ENCODE measurements at places on chromosomes 1 and 21.

DNA sequence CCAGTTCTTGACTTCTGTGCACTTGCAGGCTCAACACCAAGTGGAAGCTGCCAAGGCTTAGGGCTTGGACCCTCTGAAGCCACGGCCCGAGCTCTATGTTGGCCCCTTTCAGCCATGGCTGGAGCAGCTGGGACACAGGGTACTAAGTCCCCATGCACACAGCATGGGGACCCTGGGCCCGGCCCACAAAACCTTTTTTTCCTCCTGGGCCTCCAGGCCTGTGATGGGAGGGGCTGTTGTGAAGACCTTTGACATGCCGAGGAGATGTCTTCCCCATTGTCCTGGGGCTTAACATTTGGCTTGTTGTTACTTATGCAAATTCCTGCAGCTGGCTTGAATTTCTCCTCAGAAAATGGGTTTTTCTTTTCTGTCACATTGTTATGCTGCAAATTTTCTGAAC lies 59.8 kb downstream of the DISC1 start:
- no peak for DNase-seq

- no peak for DNase-seq
These were observed 52.8 kb upstream of the ACTRT2 start for GRCh38 chr1:2968471-2968881.

- no peak for DNase-seq
These were observed 330.7 kb downstream of the CAMTA1 start for GRCh38 chr1:7116001-7116400.

DNA sequence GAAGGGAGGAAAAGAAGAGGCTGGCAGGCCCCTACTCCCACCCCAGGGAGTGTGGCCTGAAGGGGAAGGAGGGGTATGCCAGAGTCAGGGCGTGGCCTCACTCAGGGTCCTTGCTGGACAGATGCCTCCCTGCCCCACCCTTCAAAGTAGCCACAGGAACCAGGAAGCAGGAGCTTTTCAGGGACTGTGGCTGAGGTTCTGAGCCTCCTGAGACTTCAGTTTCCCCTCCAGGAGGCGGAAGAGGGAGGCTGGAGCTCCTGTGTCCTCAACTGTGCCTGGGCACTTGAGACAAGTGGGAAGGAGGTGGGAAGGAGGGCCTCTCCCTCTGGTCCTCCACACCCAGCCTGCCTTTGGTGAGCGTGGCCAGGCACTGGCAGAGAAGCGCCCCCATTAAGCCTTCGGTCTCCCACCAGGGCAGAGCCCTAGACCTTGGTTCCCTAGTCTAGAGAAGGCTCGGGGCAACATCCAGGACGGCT lies 5.3 kb downstream of the CELSR2 start:
- DNase-seq, result no peak

- no peak for DNase-seq
These were observed 105.6 kb upstream of the GCLM start for GRCh38 chr1:94014635-94015488.
